ENCODE measurements at places on chromosomes 16 and 17.

- DNase-seq: no peak
These were observed 13.5 kb downstream of the COL1A1 start for GRCh38 chr17:50187751-50188530.

DNA sequence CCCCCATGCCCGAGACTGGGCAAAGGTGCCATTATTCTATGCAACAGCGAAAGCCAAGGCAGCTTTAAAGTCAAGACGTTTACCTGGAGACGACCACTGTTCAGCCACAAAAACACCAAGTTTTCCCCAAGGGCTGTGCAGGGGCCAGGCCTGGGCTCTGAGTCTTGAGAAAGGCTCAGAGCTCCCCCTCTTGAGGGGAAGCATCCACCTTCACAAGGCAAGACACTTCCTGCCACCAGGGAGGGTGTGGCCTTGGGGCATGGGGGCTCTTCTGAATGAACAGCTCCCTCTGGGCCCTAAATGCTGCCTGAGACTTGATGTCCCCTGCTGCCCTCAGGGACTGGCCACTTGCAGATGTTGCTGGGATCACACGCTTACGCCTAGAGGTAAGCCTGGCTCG is 26.5 kb downstream of the PDIA2 start:
- DNase-seq: peak; percentile 20

- no peak for DNase-seq
These were observed 46.8 kb upstream of the TMEM97 start for GRCh38 chr17:28272166-28272565.

GRCh38 chr17:61005358-61005757 is 327.7 kb downstream of the BCAS3 start:
- no peak for DNase-seq

GRCh38 chr17:61135782-61136181 is 263.9 kb upstream of the TBX2 start:
- DNase-seq: no peak

GRCh38 chr16:89365044-89365467 is 125.3 kb downstream of the ANKRD11 start:
- no peak for DNase-seq

DNA sequence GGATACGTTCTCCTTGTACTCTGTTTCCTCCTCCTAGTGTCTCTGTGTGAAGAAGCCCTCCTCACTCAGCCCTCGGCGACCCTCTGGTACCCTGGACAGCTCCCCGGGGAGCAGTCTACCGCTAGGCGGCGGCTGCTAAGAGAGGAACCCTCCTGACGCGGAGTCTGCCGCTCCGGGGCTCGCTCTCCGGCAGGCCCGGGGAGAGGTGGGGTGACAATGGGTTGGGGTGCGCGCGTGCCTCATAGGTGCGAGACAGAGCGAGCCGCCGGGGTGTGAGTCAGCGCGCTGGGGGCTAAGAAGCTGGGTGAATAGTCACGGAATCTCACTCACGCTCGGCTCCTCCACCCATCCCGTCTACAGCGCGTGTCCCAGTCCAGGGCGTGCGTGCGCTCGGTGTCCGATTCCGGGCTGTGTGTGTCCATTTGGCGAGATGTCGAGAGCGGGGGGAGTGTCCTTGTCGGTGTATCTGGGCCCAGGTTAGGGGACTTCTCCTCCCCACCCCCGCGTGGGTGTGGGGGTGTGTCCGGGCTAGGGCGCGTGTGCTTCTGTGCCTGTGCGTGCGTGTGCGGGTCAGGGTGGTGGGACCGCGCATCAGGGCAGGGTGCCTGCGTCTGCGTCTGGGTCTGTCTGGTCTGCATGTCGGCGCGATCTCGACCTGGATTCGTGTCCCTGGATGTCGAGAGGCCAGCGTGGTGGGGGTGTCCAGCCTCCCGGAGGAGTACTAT is 577 bp upstream of the HS3ST2 start:
- peak; percentile 63 for DNase-seq

Data from common myeloid progenitor, CD34-positive (primary cell).